ENCODE measurements at places on chromosomes 7 and 10.

GRCh38 chr10:716821-717220, 27.4 kb upstream of the DIP2C start:
- no peak for DNase-seq

DNA sequence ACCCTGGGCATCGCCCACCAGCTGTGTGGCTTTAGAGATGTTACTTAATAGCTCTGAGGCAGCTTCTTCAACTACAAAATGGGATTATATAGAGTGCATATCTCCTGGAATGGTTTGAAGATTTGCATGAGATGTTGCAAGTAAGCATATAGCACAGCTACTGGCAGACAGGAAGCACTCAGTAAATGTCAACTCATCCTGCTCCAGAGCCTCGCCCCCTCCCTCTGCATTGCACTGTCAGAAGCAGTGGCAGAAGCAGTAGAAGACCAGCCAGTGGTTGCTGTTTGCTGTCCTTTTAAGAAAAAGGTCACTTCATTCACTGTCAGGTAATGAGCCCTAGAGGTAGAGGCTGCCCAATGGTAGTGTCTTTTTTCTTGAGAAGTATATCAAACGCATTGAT, 180.0 kb upstream of the GHITM start:
- no peak for DNase-seq

DNA sequence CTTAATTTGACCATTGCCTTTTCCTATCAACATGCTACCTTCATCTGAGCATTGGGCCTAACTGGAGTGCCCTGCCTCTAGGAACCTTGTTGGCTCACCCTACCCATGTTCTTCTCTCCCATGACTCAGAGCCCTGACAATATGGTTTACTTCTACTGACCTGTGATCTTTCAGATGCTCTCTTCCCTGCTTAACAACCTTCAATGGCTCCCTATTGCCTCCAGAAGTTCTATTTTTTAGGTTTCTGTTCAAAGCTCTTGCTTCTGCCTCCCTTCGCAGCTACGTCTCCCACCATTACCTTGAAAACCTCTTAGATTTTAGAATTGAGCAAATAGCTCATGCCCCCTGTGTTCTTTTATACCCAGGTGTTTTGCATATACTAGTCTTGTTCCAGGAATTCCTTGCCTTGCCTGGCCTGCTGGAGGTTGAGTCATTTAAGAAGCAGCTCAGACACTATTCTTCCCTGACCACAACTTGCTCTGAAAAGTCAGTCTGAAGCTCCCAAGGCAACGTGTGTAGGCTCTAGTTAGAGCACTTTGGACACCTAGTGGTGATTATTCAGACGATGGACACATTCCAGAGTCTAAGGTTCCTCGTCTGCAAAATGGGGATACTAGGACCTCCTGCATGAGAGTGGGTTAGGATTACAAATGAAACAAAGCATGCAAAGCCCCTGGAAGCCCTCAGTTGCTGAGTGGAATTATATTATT, 64.4 kb upstream of the EMX2 start:
- no peak for DNase-seq

DNA sequence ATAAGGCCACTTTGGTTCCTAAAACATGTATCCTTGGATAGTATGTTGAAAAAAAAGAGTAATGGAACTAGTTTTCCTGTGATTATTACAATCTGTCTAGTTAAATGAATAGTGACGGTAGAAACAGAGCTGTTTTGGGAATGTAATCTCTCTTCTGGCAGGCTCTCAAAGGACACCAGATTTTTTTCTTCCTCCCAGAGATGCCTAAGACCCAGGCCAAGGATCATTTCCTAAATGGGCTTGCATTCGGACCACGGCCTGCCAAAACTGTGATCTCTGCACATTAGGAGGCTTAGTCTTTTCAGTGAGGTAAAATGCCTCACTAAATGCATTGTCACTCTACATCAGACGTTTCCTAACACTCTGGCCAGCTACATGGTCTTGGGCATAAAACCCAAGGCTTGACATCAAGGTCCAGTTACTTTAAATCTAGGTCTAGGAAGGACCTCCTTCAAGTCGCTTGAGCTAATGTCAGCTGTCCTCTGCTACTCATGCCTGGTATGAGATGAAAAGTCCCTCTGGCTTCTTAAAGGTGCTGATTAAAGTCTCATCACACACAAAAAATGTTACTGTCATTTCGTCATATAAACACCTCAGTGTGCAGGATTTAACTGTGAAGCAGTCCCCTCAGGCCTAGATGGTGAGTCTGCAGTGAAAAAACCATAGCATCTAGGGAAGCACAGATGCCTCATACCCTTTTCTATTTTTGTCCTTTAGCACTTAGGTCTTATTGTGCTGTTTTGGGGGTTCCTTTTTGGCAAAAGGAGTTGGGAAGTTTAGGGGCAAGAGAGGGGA, 47.7 kb downstream of the DLD start:
- DNase-seq = no peak

DNA sequence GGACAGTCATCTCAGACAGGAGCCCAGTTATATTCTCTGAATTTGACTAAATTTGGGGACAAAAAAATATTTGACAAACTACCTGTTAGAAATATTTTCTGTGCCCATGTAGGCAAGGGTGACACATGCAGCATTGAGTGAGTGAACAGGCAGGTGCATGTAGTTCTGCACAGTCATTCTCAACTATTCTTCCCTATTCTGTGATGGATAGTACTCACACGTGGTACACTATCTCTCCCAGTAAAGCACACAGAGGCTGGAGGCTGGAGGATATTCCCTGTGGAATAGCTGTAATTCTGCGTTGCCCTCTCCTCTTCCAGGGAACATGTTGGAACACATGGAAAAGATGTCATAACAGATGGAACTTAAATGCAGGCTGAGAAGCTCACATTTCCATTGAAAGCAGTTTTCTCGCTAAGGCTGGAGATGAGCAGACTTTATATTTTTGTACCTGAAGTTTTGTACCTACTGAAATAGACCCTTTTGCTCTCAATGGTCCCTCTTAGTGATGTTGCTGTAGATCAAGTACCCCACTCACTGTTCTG, 75.0 kb downstream of the GPR141 start:
- no peak for DNase-seq

- DNase-seq = no peak
These were observed 10.9 kb downstream of the LIMK1 start for GRCh38 chr7:74094224-74095101.

DNA sequence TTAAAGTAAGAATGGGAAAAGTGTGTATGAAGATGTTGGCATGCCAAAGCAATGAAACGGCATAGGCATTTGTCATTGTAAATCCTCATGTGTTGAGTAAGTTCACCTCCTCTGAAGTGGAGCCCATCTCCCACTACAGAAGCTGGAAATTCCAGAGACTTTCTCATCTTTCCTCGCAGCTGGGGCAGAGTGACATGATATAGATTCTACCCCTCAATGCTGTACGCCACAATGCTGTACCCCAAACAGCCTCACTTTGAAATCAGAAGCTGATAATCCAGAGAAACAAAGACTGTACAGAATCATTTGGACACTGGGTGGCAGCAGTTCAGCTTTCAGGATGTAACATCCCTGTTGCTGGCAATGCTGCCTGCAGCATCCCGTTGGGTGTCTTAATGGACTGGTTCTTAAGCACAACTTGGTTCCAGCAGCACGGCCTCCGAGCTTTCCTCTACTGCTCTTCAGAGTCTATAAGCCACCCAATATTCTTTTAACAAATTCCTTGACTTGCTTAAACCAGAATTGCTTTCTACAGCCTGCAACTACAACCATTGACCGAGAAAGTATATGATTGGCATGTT, 18.8 kb downstream of the ZC3HAV1L start:
- DNase-seq = peak; percentile 52

GRCh38 chr10:107425931-107426553, 261.5 kb upstream of the SORCS1 start:
- DNase-seq = no peak

- peak; percentile 58 for DNase-seq
These were observed 72.3 kb downstream of the AMZ1 start for GRCh38 chr7:2760098-2760889.

GRCh38 chr7:36132012-36132411, 21.0 kb upstream of the EEPD1 start:
- no peak for DNase-seq

GRCh38 chr10:98445200-98445812, 1.4 kb downstream of the HPS1 start:
- no peak for DNase-seq

DNA sequence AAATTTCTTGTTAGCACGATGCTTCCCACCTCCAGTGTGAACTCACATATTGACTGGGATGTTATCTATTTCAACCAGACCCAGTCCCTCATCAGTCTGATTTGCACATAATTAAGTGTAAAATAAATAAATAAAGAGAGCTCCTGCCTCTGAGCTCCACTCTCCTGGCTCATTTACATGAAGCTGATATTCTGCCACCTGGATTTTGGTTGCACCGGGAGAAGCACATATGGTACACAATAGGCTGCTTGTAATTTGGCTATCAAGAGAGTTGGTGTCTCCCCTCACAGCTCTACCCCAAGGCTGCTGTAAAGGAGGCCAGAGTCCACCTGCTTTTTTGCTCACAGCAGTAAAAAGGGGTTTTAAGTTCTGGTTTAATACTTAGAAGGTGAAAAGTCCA, 610.5 kb downstream of the KCNMA1 start:
- DNase-seq = peak; percentile 17

- no peak for DNase-seq
These were observed 52.1 kb upstream of the OIT3 start for GRCh38 chr10:72841487-72841886.

DNA sequence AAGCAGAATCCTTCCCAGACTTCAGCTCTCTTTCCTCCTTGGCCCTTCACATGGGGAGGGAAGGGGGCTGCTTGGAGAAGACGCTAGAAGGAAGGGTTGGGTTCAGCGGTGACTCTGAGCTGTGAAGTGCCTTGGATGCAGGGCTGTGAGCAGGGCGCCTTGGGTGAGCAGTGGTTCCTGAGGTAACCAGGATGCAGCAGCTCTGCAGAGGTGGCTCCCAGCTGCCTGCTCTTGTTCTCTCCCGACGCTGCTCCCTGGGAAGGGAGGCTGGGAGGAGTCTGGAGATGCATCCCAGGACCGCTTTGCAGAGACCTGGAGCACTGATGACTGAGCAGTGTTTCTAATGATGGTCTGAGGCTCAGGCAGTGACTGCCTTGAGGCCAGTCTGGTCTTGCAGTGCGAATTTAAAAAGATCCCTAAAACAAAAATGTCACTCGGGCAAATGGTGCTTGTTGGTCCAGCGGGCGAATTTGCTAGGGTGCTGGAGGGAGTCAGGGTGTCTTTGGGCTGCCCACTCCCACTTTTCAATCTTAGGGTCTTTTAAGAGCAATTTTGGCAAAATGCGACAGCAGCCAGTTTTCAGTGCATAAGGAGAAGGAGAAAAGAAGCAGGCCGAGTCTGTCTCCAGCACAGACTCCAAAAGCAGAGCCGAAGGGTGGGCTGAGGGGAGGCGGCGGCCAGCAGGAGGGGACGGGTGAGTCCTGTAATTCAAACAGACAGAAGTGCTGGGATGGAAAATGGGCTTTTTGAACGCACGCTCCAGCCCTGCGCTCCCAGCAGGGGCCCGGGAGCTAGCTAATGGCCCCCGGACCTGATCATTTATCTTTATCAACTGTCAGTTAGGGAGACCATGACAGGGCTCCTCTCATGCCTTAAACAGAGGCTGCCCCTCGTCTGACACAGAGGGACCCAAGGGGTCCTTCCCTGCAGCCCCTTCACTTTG, 191.2 kb upstream of the SHH start:
- DNase-seq = no peak

- DNase-seq = no peak
These were observed 31.3 kb upstream of the SMC3 start for GRCh38 chr10:110535958-110536891.

DNA sequence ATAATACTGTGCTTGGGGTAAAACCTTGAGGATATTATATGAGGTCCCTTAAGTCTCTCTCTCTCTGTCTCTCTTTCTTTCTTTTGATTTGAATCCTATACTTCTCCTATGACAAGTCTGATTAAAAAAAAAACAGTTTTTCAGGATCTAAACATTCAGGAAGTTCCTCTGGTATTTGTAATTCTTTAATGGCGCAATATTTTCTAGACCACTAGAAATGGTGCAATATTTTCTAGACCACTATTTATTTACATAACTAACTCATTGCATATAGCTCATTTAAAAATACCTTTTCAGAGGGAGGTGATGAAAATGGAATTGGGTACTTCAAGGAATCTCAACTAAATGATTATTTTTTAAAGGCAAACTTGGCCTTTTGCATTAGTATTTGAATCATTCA, 1235.3 kb downstream of the GATA3 start:
- no peak for DNase-seq

DNA sequence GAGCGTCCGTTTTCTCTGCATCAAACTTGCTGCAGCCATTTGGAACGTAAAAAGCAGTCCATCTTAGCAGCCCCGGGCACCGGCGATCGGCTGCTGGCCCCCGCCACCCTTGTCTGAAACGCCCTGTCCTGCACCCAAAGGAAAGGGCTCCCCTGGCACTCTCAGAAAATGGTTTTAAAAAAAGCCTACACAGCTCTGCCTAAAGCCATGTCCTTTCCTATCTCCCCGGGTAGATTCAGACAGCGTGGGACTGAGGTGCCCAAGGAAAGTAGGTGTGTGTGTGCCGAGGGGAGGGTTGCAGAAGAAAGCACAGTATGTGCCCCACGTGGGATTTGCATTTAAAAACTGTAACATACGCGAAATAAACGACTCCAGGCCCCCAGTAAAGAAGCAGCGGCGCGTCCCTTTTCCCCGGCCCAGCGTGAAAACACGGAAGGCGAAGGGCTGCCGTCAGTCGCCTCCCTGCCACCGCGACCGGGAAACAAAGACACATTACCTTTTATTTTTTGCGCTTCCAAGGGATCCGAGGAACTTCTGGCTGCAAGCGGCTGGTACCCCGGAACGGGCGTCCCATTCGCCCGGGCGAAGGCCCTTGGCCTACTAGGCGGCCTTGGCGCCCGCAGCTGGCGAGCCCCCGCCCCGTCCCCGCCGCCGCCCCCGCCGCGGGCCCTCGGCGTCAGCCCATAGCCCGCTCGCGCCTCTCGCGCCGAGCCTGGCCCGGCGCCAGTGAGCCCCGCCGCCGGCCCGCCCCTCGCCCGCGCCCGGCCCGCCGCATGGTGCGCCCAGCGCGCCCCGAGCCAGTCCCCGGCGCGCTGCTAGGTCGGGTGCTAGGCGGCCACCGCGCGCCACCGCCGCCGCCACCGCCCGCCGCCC, 304.6 kb downstream of the PRPF18 start:
- DNase-seq = peak; percentile 17

DNA sequence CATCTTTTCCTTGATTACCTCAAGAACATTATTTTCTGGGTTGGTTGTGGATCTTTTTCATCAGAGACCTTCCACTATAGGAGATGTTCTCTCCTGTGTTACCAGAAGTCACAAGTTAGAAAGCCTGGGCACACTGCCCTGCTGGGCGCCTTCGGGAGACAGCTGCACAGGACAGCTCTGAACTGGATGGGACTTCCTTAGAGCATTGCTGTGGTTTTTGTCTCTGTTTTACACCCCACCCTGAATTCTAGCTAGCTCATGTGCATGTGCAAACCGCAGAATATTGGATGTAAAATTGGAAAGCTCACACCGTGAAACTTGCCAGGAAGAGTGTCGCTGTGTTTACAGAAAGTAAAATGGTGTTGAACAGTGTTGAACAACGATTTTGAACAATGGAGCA, 54.4 kb upstream of the SEC61G start:
- DNase-seq = no peak

GRCh38 chr10:29920408-29921070, 138.8 kb downstream of the JCAD start:
- no peak for DNase-seq
